ENCODE measurements at places on chromosomes 2 and 18.

- DNase-seq: no peak
These were observed 114.7 kb upstream of the CYP1B1 start for GRCh38 chr2:38190542-38191218.

- DNase-seq: no peak
These were observed 27.9 kb downstream of the KCNIP3 start for GRCh38 chr2:95325026-95325425.

GRCh38 chr2:42979416-42979869, 187.1 kb upstream of the HAAO start:
- no peak for DNase-seq

GRCh38 chr2:219968685-219969345, 341.4 kb downstream of the SLC4A3 start:
- DNase-seq: no peak

DNA sequence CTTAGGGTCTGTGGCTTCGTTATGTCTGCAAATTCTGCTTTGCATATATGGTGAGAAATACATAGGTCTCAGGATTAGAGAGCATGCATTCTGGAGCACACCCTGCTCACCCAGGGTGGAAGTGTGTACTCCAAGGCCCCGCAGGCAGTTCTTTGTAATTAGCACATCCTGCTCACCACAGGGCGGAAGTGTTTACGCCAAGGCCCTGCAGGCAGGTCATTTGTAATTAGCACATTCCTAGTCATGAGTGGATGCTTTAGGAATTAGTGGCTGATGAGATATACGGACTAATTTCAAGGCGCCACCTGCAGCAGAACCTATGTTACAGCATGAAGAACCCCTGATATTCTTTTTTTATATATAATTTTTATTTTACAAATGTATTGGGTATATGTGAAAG, 4.2 kb downstream of the ALLC start:
- DNase-seq: no peak

GRCh38 chr2:115976916-115977315, 1534.5 kb downstream of the DPP10 start:
- DNase-seq: no peak

GRCh38 chr2:106816974-106817373, 69.0 kb downstream of the ST6GAL2 start:
- DNase-seq: no peak

DNA sequence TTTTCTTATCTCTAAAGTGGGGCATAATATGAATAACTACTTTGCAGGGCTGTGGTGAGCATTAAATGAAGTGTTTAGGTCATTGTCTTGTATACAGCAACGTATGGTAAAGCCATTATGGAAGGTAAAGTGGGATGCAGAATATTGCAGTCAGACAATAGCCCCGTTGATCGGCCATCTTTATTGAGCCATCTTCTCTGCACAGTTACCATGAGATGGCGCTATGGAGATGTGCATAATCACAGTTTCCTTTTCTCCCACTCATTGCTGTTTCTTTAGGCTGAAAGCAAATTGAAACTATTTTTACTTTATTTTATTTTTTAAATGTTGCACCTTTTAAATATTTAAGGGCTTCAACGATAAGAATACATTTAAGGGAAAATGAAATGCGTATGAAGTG, 108.9 kb downstream of the THSD7B start:
- DNase-seq: no peak

DNA sequence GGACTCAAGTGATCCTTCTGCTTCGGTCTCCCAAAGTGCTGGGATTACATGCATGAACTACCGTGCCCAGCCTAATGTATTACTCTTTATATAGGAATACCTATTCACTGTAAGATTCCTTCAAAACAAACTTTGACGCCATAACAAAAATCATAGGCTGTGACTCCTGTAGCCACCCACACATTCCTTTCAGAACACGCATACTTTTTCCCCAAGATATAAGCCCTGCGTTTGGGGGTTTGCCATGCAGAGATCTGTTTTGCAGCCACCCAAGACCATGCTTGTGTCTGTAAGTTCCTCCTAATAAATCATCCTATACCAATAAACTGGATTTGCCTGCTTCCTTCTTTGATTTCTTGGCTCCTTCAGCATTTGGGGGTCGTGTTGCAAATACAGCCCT, 46.0 kb upstream of the STON1 start:
- no peak for DNase-seq

- no peak for DNase-seq
These were observed 51.2 kb downstream of the SPIRE1 start for GRCh38 chr18:12606592-12607315.

GRCh38 chr2:144971786-144972335, 451.9 kb upstream of the ZEB2 start:
- DNase-seq: no peak

Measured in CD4-positive, alpha-beta T cell treated with Interleukin-6 for 4 hours (primary cell).